ENCODE measurements at places on chromosomes 3 and 15. TPM values are rescaled to one million over a fixed set of nuclear protein-coding genes. Genes with fewer than 3 reads are reported as not detected.

The CCR8 gene
- not detected for total RNA-seq

The FILIP1L gene
- 8.5 TPM for total RNA-seq

The LRRC3B gene
- not detected for total RNA-seq

DNA sequence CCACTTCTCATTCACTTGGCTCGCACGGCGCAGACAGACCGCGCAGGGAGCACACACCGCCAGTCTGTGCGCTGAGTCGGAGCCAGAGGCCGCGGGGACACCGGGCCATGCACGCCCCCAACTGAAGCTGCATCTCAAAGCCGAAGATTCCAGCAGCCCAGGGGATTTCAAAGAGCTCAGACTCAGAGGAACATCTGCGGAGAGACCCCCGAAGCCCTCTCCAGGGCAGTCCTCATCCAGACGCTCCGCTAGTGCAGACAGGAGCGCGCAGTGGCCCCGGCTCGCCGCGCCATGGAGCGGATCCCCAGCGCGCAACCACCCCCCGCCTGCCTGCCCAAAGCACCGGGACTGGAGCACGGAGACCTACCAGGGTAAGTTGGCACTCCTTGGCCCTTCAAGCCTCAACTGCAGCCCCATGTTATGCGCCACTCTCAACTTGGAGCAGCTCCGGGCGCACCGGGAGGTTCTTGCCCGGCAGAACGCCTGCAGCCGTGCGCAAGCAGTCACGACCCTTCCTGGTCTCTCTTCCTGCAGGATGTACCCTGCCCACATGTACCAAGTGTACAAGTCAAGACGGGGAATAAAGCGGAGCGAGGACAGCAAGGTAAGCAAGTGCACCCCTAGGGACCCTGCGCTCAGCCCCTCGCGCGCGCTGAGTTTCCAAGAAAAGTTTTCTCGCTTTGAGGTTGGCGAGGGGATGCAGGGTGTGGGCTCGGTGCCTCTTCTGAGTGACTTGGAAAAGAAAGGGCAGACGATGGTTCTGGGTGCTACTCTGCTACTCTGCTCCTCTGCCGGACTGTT is at the start of gene BHLHE40:
Gene BHLHE40 (plus strand): TSS at position 10 of the 801 bp plus-strand sequence. CDS start 282 bp downstream, at position 292.
- DNase-seq: no peak

DNA sequence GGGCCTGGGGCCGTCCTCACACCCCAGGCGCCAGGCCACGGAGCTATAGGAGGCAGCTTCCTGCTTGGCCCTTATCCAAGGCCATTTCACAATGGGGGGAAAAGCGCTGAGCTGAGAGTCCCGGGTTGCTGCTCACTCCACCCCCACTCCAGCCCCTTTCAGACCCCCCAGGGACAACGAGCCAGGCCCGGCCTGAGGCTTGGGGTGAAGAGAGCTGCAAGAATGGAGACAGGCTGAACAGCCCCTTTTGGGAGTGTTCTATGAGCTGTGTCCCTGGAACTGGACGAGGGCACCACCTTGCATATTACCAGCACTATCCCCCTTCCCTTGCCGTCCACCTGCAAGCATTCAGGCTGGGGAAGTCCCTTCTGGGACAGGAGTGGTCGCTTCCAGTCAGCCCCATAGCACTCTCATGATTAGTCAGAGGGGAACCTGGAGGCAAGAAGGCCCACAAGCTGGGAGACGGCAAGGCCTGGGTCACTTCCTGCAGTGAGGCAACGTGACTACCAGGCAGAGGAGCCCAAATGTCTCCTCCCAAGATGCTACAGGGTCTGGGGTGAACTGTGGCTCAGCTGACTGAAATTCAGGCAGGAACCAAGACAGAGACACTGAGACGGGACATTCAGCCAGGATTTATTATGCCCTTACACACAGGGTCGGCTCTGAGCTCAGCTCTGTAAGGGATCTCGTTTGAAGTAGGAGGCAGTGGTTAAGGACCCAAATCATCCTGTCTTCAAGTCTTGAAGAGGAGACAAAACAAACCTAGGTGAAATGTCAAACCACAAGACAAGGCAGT is 8.6 kb upstream of the SRP14 start:
- DNase-seq: peak; percentile 77

DNA sequence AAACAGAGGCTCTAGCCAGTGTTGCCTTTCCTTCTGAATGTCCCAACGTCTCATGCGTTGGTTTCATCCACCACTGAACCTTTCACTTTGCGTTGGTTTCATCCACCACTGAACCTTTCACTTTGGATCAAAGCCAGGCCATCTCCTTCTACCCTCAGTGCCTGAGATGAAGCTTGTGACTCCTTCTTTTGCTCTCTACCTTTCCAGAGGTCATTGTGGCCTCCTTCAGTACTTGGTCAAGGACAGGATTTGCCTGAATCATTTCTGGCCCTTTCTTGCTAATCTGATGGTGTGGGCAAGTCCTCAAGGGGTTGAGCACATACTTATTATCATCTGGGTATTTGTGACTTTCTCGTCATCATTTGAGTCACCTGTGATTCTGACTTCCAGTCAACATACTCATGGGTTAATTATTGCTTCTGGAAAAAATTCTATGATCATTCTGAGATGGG is 50.0 kb downstream of the SELENOT start:
- no peak for DNase-seq

DNA sequence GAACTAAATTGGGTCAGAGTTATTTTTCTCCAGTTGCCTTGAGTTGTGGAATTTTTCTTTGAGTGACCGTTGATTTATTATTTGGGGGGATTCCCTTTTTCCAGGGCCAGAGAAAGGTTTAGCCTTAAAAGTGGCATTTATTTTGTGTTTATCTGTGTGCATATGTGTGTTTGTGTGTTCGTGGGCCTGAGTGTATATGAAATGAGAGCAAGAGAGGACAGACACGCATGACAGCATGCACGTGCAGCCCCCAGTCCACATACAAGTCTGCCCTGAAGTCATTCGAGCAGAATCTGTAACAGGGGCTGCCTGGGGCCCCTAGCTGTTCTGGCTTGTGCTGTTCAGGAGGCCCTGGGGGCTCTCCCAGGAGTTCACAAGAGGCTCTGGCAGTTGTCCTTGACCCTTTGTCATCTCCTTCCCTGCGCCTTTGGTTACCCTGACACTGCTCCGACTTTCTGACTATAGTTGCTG is 18.3 kb upstream of the TRAK1 start:
- no peak for DNase-seq

The ARPC4 gene
- total RNA-seq: 115 TPM

DNA sequence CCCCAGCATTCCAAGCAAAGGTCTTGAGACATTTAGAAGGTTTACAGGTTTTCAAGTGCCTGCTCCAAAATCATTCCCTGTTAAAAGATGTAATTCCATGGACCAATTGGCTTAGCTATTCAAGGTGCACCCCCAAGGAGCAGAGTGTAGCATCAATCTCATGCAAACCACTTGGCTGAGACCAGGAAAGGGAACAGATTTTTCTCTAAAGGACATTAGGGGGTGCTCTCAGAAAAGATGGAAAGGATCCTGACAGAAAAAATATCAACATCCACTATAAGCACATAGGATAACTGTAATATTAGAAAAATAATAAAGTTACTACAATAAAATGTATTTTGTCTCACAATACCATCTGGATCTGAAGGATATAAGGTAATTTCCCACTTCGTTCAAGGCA is 328.0 kb upstream of the CDIN1 start:
- no peak for DNase-seq

GRCh38 chr3:139289860-139290524 is 53.8 kb upstream of the MRPS22 start:
- no peak for DNase-seq

DNA sequence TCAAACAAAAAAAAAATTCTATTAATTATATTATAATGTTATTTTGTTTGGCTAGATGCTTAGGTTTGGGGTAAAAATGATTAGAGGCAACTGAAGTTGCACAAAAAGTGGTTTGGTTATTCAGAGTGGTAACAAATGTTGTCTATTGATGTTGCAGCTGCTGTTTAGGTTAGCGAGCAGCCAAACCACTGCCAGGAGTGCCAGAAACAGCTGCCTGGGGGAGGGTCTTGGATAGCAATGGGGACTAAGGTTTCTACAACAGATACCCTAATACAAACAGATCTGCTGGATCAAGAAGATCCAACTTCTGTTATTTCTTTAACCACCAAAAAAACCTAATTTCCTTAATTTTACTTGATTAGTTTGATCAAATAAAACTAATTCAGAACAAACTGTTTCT is 26.6 kb downstream of the BTLA start:
- DNase-seq: no peak

DNA sequence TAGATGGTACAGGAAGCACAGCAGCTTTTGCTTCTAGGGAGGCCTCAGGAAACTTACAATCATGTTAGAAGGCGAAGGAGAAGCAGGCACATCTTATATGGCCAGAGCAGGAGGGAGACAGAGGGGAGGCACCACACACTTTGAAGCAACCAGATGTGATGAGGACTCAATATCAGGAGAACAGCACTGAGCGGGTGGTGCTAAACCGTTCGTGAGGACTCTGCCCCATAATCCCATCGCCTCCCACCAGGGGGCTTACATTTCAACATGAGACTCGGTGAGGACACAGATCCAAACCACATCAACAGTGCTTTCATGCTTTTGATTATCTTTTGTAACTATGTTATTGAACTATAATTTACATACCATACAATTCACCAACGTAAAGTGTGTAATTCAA is 7.6 kb upstream of the TMEM44 start:
- no peak for DNase-seq

GRCh38 chr3:187902041-187902471 is 156.8 kb upstream of the BCL6 start:
- no peak for DNase-seq

GRCh38 chr15:58454950-58455401 is 23.2 kb downstream of the LIPC start:
- no peak for DNase-seq

DNA sequence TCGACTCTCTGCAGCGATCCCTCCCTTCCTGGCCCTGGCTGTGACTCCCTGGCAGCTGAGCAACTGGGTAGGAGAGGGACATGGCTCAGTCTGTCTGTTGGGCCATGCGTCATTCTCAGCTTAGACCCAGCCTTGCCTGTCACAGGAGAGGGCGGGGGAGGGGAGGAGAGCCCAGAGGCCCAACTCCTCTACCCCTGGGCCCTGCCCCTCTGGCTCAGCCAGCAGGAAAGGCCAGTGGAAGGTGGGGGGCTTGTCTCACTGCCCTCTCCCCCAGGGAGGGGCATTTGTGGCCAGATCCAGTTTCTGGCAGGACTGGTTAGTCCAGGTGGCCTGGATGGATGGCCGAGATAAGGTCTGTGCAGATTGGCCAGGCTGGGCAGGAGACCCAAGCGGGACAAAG is 31.6 kb downstream of the DNAJB8 start:
- no peak for DNase-seq
